Right hindlimb (tissue), 1 donor: ENCODE measurements at places on chromosomes 7 and 10.

- no peak for DNase-seq
Measured at GRCh38 chr10:20871970-20872369, 25.1 kb downstream of the NEBL start.

GRCh38 chr10:95178797-95179196, 15.2 kb upstream of the ACSM6 start:
- no peak for DNase-seq

GRCh38 chr10:67280405-67280804, 354.6 kb downstream of the LRRTM3 start:
- no peak for DNase-seq

- DNase-seq = no peak
Measured at GRCh38 chr7:156606691-156607331, 33.8 kb upstream of the RNF32 start.

DNA sequence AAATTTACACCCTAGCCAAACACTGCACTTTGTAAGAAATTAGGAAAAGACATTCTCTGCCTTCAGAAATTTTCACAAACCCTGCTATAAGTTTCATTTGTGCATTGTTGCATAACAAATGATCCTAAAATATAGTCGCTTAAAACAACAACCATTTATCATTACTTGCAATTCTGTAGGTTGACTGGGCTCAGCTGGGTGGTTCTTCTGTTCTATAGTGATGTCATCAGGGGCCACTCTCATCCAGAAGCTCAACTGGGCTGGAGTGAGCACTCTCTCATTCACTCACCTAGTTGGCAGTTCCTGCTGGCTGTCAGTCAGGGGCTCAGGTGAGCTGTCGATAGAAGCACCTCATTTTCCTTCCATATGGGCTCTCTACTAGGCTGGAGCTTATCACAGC, 20.7 kb upstream of the FGFR2 start:
- DNase-seq = no peak

DNA sequence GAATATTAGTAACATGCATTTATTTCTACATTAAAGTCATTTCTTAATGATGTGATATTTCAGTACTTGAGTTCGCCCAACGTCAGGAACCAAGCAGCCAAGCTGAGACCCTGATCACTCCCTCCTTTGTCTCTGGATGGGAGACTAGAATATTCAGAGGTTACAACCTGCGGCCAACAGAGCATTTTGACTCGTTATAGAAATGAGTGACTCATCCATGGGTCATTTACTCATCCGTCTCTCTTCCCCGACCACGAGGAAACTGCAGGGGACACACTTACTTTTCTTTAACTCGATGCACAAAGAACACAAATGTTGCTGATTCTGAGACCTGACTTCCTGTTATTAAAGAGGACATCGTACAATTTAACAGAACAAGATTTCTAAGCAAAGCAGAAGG, 343.3 kb downstream of the FRMD4A start:
- no peak for DNase-seq
